GM04504 (cell line): ENCODE measurements at places on chromosomes 6 and 20.
A peak's percentile ranks its signal among the peaks of the same experiment; 100 is the strongest.

DNA sequence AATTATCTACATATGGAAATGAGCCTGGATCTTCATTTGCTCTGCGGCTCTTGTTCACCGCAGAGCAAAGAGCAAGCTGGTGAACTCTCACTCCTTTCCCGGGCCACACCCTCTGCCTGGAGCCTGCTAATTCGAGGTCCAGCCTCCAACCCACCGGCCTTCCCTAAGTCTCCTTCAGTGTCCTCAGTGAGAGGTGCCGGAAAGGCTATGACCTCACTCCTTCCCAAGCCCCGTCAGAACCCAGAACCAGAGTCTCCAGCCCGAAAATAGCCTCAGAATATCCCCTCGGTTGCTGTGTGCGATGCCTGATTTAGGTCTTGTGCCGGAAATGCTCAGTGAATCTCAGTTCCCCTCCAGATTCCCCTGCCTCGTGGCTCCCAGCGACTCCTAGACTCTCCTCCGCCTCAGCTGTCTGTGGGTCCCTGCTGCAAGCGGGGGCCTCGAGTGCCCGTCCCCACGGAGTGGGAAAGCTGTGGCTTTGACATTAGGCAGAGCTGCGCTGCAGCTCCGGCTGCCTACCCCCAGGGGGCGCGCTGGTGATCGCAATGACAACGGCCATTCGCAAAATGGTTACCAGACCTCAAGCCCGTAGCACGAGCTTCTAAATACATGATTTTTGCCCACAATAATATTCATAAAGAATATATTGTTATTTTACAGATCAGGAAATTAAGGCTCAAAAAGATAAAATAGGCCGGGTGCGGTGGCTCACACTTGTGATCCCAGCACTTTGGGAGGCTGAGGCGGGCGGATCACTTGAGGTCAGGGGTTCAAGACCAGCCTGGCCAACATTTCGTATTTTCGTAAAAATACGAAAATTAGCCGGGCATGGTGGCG, 4.1 kb upstream of the BNIP5 start:
- DNase-seq, result no peak

GRCh38 chr6:24157886-24158285, 31.9 kb downstream of the NRSN1 start:
- DNase-seq, result no peak

GRCh38 chr6:127582777-127583462, 5.9 kb downstream of the C6orf58 start:
- no peak for DNase-seq

GRCh38 chr20:1442304-1442703, 24.3 kb downstream of the NSFL1C start:
- DNase-seq, result no peak

GRCh38 chr6:118367314-118367713, 180.8 kb upstream of the PLN start:
- DNase-seq, result no peak

- no peak for DNase-seq
These were observed 128.9 kb upstream of the ZNF184 start for GRCh38 chr6:27601668-27602254.

- DNase-seq, result no peak
These were observed 300.9 kb downstream of the DHX35 start for GRCh38 chr20:39263076-39263475.

DNA sequence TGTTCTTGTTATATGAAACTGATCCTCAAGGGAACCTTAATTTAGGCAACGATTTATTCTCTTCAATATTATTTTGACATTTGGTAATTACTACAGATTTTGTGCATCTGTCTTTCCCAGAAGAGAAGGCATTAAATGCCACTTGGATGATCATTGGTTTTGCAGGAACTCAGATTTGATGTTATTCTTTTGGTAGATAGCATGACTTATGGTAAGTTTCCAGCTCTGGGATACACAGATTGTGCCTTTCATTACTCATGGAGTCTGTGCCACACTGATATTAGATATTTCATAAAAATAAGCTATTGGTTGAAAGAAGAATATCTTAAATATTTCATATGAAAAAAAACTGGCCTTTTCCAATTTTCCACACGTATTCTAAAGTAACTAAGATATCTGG, 120.1 kb downstream of the AIG1 start:
- DNase-seq, result no peak

DNA sequence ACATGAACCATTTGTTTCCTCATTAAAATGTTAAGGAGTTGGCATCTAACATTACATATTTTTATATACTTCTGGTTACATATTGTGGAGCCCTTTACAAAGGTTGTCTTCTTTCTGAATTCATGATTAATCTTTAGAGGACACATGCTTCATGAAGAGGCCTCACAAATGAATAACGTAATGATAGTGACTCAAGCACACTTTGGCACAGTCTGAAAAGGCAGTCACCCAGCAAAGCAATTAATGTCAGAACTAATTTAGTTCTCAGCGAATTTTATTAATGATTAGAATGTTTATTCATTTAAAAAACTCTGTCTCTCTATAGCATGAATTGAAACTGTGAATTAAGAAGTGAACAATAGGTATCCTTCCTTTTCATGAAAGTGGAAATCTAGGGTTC, 854.2 kb downstream of the PHF3 start:
- DNase-seq, result no peak

- peak; percentile 63 for DNase-seq
These were observed 69.3 kb downstream of the ALDH8A1 start for GRCh38 chr6:134880487-134881190.

DNA sequence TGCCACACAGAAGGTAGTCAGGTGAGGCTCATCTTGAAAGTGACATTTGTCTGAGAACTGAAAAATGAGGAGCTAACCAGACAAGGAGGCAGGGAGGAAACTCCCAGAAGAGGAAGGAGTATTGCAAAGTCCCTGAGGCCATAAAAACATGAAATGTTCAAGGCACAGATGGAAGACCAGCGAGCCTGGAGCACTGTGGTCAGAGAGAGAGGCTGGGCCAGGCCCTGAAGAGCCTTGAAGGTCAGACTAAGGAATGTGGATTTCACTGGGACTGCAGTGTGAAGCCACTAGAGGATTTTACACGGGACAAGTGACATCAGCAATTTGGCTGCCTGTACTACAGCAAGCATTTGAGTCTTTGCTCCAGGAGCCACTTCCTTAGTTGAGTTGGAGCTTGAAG, 21.1 kb upstream of the TMEM181 start:
- no peak for DNase-seq
